ENCODE measurements at places on chromosomes 12 and 14. TPM values are rescaled to one million over a fixed set of nuclear protein-coding genes. Genes with fewer than 3 reads are reported as not detected.

The RNASE2 gene
- 1.8 TPM for polyA plus RNA-seq

The FGD4 gene
- polyA plus RNA-seq = 1.1 TPM

DNA sequence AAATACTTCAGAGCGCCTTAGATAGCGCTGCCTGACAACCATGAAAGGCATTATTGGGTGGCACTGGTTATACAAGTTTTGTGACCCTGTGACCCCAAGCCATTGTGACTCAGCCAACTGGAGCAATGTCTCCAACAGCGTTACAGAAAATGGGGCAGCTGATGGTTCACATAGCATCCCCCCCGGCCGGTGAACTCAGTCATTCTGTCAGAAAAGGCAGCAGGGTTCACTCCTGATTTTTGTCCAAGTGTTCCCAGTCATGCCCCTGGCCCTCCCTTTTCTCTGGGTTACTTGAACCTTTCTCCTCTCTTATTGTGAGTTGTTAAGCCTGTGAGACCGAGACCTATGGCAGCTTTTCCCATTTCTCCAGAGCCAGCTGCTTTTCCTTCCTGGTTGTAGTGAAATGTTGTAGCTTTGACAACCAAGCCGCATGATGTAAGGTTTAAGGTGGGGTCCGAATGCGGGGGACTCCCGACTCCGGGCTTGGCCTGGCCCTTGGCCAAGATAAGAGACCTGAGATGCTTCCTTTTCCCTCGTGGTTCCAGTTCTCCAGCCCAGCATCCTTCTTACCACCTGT lies 22.0 kb downstream of the CD9 start:
- H3K27me3 ChIP-seq = no peaks in the 10 kb centered on the region
- H3K4me3 ChIP-seq = no peak overlapping the region
- no peak for DNase-seq
- H3K4me1 ChIP-seq = peaks cover 46% of the 10 kb centered on the region
- H3K27ac ChIP-seq = no peak overlapping the region

The NCKAP5L gene
- 7.1 TPM for polyA plus RNA-seq

The ING4 gene
- 25.7 TPM for polyA plus RNA-seq

GRCh38 chr14:68791902-68792677 lies 777 bp downstream of the ZFP36L1 start:
- peak overlapping the region; percentile 91 for H3K4me3 ChIP-seq
- DNase-seq = no peak
- peaks cover 53% of the 10 kb centered on the region for H3K36me3 ChIP-seq
- no peaks in the 10 kb centered on the region for H3K27me3 ChIP-seq
- peaks cover 3% of the 10 kb centered on the region for H3K4me1 ChIP-seq
- H3K27ac ChIP-seq = peak overlapping the region; percentile 100

Data from psoas muscle (tissue), 8 donors.